ENCODE measurements at places on chromosomes 7 and 10. TPM values are rescaled to one million over a fixed set of nuclear protein-coding genes. Genes with fewer than 3 reads are reported as not detected.

DNA sequence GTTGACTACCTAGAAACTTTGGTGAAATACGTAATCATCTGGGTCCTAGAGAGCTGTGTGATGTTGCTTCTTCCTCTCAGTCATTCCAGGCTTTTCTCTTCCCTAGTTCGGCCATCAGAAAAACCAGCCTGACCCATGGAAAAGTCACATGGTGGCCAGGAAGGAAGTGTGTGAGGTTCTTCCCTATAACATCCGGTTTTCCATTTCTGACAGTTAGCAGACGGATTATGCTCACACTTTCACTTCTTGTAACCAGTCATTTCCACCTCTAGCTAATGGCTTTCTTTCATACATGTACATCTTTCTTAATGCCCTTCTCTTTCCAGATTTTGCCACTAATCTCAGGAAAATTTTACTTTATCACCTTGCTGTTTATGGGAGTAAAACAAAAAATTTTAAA, 110.0 kb upstream of the GLCCI1 start:
- DNase-seq, result no peak

DNA sequence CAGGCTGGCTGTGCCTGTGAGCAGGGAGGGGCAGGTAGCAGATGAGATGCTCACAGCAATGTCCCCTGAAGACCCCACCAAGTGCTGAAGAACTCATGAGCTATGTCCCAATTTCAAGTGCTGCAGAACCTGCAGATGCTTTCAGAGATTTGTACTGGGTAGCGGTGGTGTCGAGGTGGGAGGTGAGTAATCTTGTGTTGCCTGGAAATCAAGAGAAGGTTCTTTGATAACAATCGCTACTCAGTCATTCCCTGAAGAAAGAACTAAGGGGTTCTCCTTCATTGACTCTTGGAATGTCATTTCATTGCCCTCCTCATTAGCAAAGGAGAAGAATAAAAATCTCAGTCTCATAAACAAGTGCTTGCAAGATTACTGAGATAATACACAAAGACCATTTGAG, 246.4 kb downstream of the EMX2 start:
- no peak for DNase-seq

GRCh38 chr10:91350651-91351081, 59.5 kb upstream of the HECTD2 start:
- no peak for DNase-seq

DNA sequence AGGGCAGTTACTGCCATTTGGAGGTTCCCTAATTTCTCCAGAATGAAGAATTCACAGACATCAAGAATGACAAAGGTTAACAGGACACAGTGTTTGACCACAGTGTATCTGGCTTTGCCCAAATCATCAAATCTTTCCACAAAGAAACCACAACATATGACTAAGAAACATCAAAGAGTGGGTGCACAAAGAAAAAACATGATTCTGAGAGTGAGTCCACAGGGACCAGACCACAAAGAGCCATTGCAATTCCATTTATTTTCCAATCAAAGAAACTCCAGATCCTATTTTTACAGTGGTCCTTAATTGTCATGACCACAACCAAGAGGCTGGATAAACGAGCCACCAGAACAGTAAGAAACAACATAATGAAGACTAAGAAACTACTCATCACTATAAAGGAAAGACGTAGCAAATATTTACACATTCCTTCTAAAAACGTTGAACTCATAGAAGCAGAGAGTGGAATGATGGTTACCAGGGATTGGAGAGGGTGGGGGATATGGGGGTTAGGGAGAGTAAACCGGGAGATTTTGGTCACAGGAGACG, 286.5 kb downstream of the DOCK4 start:
- DNase-seq, result peak; percentile 55

DNA sequence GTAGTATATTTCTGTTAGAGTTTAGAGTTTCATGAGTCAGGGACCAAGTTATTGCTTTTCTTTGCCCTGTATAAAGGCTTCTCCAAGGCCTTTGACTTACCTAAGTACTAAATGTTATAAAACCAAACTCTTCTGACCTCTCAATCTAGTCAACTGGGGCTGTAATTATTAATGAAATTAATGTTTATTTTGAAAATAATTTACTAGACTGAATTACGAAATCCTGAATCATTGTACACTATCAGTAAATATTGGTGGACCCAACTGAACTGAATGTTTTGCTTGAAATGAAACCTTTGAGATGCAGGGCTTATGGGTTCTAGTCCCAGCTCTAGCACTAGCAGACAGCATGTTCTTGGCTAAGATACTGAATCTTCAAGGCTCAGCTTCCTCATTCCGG, 1.7 kb upstream of the CYP2C9 start:
- DNase-seq, result no peak

GRCh38 chr7:103432712-103433111, 13.3 kb downstream of the SLC26A5 start:
- no peak for DNase-seq

- DNase-seq, result peak; percentile 99
Measured at GRCh38 chr10:16965740-16966447, 148.7 kb upstream of the RSU1 start.

DNA sequence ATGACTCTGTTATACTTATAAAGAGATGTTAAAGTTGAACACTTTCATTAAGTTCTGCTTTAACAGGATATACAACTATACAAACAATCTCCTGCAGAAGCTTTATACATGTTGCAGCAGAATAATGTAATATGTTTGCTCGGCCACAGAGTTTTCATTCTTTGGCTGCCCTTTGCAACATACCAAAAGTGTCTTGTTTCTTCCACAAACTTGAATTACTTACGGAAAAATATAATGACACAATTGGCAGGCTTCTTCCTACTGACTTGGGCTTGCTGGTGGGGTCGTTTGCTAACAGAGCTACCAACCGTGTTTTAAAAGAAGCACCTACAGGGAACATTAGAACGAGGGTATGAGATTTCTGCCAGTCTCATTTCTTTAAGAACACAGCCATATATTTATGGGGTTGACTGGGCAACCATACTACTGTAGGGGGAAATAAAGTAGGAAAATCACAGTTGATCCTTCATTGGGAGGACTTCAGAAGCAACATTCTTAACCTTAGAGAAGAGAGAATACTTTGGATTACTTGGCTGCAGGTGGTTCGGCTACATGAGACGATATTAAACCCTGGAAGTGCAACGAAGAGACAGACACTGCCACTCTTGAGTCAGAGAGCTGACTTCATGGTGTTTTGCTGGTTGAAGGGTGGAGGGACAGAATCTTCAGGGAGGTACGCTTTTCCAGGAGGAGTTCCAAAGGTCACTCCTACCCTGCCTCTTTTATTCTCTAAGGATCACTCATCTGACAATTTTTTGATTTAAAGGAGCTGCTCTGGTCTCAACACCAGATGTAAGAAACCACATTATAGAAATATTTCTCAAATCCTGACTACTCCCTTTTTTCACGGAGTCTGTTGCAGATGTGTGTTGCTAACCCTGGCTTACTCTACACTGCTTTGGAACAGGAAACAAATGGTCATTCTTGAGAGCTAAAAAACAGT, 123.9 kb downstream of the SEMA3C start:
- no peak for DNase-seq

Gene TFPI2
- 48.9 TPM for total RNA-seq

Gene ATP6V0A4
- total RNA-seq, result 0.18 TPM
